ENCODE measurements at places on chromosomes 1 and 21.
A peak's percentile ranks its signal among the peaks of the same experiment; 100 is the strongest.

- peak; percentile 23 for DNase-seq
These were observed 2.8 kb downstream of the ANKRD34A start for GRCh38 chr1:145961425-145962156.

DNA sequence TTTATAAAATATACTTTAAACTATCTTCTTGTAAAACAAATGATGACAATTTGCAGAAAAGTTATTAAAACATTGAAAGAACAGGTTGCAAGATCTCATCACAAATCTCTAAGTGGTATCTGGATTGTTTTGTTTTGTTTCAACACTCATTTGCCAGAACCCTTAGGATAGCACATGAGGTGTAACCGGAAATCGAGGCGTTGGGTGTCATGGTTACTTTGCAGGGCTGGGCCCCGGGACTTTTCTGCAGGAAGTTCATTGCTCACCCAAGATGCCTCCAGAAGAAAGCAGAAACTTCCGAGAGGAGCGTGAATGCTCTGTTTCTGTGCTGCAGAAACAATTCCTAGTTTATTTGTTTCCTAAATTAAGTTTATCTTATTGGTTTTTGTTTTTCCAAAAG, 2.5 kb downstream of the DISC1 start:
- no peak for DNase-seq

- no peak for DNase-seq
These were observed 21.0 kb upstream of the PINK1 start for GRCh38 chr1:20612221-20612746.

DNA sequence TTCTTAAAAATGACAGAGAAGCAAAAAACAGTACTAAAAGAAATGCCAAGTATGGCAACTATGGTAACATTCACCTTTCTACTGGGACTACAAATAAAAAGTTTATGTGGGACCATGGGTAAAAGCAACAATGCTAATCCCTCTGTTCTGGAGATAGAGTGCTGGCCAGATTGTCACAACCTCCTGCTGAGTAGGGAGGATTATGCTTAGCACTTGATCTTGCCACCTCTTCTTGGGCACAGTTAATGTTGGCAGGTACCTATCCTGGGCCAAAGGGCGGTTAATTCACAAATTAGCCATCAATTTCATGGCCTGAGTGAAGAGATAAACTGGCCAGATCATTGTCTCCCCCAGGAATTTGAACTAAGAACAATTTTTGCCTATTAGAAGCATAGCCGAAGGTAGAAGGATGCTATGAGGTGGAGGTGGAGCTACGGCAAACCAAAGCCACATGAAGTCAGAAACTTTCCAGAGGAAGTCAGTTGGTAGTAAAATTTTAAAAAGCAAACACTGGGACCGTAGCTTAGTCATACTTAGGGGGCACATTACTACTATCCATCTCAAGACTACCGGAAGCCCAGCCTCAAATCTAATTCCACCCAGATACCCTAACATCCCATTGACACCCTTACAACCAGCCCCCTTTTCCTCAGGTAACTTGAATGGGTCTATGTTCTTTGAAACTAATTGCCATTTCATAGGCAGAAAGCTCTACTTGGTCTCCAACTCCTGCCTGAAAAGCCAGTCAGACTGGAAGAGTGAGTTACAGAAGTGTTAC, 2.7 kb downstream of the SCYL3 start:
- no peak for DNase-seq

GRCh38 chr1:50189369-50189768, 80.6 kb downstream of the ELAVL4 start:
- DNase-seq, result no peak

DNA sequence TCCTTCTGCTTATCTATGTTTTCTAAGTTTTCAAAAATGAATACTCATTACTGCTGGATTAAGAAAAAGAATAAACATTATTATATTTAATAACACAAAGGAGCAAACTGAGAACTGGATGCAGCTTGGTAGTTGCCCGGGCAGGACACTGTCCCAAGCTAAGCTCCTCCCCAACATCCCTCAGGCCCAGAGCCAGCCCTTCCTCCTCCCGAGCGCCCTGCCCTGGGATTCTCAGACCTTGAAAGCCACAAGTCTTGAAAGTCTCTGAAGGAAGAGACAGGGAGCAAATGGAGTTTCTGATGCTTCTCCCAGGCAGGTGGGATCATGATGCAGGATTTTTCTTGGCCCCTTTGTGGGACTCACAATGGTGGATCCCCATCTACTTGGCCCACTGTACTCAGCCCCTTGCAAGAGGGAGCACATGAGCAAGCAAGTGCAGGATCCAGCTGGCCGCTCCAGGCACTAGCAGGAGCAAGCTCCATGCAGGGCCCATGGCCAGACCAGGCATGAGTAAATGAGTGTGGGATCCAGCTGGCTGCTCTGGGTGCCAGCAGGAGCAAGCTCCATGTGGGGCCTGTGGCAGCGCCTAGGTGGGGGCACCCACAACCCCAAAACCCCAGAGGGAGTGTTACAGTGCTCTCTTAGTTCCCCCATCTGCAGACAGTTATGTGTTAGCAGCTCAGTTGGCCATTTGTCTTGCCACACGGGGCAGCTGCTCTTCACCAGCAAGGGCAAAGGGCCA, 32.1 kb upstream of the RAB4A start:
- no peak for DNase-seq

GRCh38 chr1:33740040-33740744, 123.7 kb upstream of the HMGB4 start:
- DNase-seq, result no peak

DNA sequence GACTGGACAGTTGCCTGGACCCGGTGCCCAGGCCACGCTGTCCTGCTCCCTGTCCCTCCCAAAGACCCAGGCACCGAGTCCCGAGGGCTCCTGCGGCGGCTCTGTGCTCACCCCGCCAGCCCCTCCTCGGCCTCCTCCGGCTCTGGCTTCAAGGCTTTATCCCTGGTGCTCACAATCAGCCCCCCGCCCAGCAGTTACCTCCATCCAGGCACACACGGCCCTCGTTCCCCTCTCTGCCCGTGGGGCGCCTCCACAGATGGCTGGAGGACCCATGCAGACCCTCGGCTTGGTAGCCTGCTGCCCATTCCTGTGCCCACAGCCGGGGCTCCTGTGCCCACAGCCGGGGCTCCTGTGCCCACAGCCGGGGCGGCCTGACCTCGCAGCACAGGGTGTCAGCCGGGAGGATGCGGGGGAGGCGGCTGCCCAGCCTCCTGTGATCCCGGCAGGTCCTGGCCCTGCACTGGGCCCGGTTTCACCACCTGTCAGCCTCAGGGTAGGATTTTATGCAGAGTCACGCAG, 52.3 kb upstream of the COL18A1 start:
- DNase-seq, result no peak

- DNase-seq, result no peak
These were observed 69.9 kb upstream of the COG2 start for GRCh38 chr1:230572121-230573105.

- DNase-seq, result no peak
These were observed 5.9 kb downstream of the NBPF1 start for GRCh38 chr1:16607433-16607851.

DNA sequence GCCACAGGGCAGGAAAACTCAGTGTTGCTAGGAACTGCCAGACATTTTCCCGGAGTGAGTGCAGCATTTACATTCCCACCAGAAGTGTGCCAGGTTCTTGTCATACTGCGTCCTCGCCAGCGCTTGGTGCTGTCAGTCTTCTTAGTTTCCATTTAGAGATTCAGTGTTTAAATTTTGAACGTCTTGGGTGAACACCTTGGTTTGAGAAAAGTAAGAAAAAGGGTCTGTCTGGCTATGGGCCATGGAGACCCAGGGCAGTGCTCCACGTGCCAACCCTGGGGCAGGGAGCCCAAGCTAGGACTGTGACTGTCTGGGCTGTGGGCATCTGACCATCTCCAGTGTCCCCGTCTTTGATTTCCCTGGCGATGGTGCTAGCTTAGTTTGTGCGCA, 16.0 kb downstream of the IBA57 start:
- no peak for DNase-seq

GRCh38 chr1:37559080-37559479, 2.3 kb downstream of the DNALI1 start:
- DNase-seq, result no peak

GRCh38 chr1:157231846-157232525, 93.8 kb upstream of the ETV3 start:
- DNase-seq, result no peak

DNA sequence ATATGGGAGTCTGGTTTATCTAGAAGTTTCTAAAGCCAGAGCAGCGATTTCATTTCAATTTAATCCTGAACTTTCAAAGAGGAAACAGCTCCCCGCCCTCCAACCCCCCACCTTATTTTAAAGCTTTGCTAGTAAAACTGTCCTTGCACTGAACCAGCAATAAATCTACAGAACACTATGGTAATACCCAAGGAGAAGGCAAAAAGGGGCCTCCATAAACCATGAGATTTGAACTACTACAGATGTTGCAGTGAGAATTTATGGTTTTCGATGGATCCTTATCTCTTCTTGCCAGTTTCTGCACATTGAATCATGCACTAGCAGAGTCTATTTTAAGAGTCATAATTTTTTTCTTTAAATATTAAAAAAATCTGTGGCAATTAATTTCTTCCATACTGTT, 64.8 kb upstream of the BEND5 start:
- no peak for DNase-seq

- DNase-seq, result no peak
These were observed 14.3 kb downstream of the CHI3L2 start for GRCh38 chr1:111241797-111242196.

GRCh38 chr1:17155257-17155920, 36.1 kb upstream of the PADI2 start:
- DNase-seq, result no peak

- DNase-seq, result no peak
These were observed 42.0 kb upstream of the MTF1 start for GRCh38 chr1:37901191-37901892.

All from NCI-H2171 (cell line).